Brain (organoid and tissue), 16 donors: ENCODE measurements at places on chromosomes 16 and 17.

GRCh38 chr16:29995324-29995910, at the start of gene HIRIP3:
Gene HIRIP3, minus strand, starts transcription at chr16:29995617. Its CDS starts 12 bp downstream, at chr16:29995605.
- DNase-seq, result peak; percentile 96

DNA sequence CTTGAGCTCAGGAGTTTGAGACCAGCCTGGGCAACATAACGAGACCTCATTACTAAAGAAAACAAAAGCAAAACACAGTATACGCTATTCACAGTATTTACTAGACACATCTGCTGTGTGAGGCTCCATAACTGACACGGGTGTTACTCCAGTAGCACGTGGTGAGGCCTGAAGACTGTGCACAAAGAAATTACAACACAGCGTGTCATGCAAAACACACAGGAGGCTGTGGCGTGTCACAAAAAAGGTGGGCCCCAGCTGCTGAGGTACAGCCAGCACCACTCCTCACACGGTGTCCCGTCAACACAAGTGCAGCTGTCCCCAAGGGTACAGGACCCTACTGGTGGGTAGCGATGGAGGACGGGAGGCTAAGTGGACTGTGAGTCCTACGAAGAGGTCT, 2.7 kb downstream of the CYBC1 start:
- no peak for DNase-seq

DNA sequence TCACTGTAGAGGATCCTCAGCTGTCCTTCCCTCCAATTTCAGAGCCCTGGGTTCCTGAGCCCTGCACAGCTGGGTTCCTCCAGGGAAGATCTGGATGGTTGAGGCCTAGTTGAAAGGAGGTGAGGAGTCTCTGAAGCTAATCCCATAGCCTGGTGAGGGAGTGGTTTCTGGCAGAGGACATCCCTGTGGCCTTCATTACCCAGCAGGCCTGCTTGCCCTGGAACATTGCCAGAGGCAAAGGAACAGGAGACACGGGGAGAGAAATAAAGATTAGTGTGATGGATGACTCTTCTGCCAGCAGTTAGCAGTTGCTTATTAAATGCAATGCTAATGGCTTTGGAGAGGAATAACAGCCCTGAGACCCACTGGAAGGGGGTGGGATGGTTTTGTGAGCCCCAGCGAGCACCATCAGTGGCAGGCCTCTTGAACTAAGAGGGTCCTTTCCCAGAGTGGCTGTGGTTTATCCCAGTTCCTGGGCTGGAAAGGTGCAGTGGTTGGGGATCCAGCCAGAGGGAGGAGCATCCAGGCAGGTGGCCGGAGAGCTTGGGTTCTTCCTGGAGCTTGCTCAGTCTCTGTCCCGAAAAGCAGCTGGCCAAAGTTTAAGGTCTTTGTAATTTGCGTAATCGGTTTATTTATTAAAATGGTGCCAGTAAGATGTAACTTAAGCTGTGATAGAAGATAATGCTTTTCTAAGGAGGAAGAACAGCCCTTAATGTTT, 209.7 kb downstream of the CCDC182 start:
- no peak for DNase-seq

DNA sequence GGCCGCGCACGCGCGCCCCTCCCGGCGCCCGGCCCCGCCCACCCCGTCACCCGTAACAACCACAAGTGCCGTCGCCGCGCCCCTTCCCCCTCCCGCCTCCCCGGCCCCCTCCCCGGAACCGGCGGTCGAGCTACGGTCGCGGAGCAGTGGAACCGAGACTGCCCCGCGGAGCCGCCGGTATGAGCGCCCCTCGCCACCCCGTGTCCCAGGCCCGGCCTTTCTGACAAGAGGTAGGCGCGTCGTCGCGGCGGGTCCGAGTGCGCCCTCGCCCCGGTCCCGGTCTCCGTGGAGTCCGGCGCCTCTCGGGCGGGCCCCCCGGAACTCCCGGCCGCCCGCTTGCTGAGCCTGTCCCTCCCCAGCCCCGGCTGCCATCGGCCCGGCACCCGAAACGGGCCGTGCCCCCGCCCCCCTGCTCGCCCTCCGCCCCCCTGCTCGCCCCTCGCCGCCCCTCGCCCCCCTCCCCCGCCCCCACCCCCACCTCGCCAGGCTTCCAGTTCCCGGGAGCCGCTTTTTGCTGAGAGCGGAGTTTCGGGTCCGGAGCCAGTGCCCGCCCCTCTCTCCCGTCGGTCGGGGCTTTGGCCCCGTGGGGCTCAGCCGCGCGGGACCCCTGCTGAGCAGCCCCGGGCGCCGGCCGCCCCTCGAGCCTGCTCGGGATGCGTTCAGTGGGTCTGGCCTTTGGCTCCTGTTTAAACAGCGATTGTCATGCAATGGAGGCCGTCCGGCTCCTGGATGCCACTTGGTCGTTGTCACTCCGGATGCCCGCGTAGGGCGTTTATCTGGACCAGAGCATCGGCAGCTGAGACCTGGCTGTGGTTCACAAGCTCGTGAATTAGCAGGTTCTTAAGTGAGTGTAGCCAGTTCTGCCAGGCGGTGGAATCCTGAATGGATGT, at the start of gene SEC14L1:
Gene SEC14L1, plus strand, starts transcription at position 92 of the 890 bp plus-strand sequence. CDS start 2,628 bp downstream, outside the sequence.
- DNase-seq, result peak; percentile 36

GRCh38 chr17:7636163-7636562, 6.2 kb downstream of the SHBG start:
- DNase-seq, result no peak

DNA sequence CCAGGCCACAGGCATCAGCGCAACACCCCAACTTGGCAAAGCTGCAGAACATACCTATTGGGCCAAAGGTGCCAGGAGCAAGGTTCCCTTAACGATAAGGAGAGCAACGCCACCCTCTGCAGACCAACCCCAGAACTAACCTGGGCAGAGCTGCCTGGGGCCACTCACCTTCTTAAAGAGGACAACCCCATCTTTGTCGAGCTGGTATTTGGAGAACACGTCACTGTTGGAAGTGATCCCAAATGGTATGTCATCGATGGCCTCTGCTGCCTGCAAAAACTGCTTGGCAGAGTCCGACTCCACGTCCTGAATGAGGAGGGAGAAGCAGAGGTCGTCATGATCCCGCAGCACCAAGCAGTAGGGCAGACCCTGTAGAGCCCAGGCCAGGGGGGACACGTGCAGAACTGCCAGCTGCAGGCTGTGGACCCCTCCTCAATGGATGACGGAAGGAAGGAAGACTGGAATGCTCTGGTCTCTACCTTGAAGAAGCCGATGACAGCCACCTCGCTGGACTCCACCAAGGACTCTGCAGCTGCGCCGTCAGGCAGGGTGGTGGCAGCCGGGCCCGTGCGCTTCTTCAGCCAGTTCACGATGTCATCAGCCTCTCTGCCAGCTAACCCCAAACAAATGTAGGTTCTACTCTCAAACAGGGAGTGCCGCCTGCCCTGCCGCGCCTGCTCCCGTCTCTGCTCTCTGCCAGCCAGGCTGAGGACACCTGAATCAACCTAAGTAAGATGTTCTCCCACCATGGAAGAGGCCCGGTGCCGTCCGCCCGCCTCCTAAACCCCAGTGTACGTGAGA, 5.2 kb downstream of the P4HB start:
- DNase-seq, result no peak

DNA sequence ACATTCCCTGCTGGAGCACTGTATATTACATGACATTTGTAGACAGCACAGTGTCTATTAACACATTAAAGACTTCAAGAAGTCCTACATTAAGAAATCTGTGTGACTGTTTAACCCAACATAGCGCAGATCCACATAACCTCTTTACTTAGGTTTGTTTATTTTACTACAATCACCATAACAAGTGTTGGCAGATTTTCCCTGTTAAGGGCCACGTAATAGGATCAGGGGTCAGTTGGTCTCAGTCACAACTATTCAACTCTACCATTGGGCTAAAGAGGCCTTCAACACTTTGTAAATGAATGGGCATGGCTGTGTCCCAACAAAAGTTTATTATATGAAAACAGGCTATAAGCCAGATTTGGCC, 51.3 kb upstream of the ADORA2B start:
- DNase-seq, result no peak

GRCh38 chr17:28763804-28764266, 20.0 kb downstream of the TRAF4 start:
- DNase-seq, result peak; percentile 76

DNA sequence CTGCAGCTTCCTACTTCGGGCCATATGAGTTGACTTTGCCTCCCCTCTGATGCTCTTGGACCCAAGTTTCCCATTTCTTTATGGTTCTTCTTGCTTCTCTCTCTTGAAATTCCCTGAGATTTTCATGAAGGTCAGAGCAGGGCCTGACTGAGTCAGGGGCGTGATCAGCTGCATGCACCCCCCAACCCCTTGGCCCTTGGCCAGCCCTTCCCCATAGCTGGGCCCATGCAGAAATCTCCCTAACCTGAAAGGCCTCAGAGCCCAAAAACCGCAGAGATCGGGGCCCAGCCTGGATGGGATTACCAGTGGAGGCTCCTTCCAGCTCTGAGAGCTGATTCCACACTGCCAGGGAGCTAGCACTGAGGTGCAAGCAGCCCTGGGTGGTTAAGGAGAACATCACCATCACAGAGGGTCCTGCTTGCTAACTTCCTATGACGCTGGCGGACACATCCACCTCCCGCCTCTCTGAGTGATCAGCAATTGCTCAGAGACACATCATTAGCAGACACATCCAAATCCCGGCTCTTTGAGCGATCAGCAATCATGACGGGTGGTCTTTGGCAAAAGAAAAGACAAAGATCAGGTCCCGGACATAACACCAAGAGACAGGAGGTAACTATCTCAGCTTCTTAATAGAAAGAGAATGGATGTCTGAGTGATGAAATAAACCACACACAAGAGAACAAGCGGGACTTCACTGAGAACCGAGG, 161.5 kb downstream of the C16orf78 start:
- no peak for DNase-seq

DNA sequence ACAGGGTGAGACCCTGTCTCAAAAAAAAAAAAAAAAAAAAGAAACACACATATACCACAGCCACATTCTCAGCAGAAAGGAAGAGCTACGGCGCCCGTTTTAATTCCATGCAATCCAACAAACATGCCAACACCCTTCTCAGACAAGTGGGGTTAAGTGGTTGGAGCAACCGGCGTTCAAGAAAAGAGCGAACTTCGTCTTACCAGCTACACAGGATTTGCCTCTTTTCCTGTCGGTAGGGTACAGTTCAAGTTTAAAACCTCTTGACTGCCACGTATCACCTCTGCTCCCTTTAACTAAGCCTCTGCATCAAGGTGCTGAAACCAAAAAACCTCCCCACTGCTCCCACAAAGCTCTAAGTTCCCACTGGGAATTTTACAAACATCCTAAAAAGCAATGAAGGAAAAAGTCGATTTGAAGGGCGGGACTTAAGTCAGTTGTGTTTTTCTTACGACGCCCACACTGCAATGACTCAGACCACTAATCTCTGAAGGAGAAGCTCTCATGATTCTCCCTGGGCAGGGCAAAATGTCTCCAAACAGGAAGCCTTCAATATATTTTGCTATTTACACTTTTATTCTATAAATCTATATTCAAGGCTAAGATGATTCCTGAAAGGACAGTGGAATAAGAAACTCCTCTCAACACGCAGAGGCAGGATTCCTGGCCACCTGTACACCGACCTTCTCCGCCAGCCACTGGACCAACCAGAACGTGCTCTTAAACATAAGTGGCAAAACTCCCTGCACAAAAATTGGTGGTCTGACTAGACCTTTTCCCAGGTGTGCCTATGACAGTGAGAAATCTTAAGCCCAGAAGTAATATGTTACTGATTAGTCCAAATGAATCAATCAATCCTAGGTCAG, 18.8 kb downstream of the SRP68 start:
- DNase-seq, result no peak

- no peak for DNase-seq
Observed at GRCh38 chr17:2266045-2266864, 37.3 kb downstream of the SMG6 start.

DNA sequence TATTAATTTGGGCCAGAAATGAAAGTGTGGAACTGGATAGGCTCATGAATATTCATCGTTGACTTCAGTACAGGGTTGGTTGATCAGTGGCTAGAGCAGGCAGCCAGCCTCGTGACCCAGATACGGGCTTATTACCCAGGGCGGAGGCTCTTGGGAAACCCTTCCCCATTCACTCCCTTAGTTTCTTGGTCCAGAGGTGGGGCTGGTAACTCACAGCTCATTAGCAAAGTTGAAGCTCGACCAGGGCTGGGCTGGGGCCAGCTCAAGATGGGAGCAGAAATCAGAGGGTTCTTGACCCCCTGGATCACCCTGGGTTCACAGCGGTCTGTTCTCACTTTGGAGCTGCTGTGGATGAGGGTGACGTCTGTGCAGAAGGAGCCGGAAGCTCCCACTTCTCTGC, 44.6 kb upstream of the GSE1 start:
- DNase-seq, result no peak

- DNase-seq, result no peak
Observed at GRCh38 chr16:67164599-67165061, at the start of gene HSF4. Gene HSF4, plus strand, starts transcription at chr16:67164745. Its CDS starts 67 bp downstream, at chr16:67164812.

DNA sequence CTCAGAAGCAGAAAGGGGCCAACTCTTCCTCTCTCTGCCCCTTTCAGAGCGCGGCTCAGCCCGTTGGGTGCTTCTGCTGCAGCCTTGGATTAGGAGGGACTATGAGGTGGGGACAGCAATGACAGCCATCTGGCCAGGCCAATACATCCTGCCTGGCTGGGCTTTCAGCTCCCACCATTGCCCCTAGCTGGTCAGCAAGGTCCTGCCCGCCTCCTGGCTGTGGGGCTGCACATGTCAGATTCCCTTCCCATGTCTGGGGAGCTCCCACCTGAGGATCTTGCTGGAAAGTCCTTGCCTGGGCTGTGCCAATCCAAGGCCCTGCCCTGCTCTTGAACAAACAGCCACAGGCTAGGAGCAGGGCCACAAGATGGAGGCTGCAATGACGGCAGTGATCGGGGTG, 8.3 kb downstream of the TRIM65 start:
- DNase-seq, result no peak

- DNase-seq, result no peak
Observed at GRCh38 chr17:20213449-20213848, 204.3 kb downstream of the SPECC1 start.

- DNase-seq, result no peak
Observed at GRCh38 chr16:55149622-55150021, 174.4 kb upstream of the IRX6 start.

- no peak for DNase-seq
Observed at GRCh38 chr17:31327534-31328159, 6.2 kb upstream of the EVI2A start.

- DNase-seq, result no peak
Observed at GRCh38 chr17:59890720-59891119, 2.0 kb downstream of the TUBD1 start.

GRCh38 chr16:88328313-88328980, 54.3 kb upstream of the ZNF469 start:
- no peak for DNase-seq

DNA sequence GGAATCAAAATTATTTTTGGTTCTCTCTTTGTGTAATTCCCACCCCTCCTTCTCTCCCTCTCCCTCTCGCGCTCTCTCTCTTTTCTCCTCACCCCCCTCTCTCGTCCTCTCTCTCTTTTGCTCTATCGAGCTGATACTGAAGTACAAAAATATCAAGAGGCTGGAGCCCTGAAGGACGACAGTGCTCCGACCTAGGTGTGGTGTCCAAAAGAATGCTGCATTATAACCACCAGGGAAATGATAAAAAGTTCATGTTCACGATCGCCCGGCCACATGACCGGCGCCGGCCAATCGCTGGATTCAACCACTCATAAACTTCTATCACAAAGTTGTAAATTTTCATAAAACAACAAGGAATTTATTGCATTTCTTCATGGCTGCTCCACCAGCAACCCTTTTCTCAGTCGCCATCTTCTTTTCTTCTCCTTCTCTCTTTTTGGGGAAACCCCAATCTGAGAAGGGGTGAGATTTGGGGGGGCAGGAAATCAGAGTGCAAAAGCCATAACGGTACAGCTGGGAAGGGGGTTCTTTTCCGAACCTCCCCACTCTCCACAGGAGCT, at the start of gene HOXB6:
Gene HOXB6, minus strand, starts transcription at position 217 of the 560 bp plus-strand sequence. CDS start 6,836 bp downstream, outside the sequence.
- no peak for DNase-seq

GRCh38 chr16:85856585-85856984, 42.4 kb upstream of the IRF8 start:
- DNase-seq, result no peak

- no peak for DNase-seq
Observed at GRCh38 chr16:56277075-56277474, 85.8 kb downstream of the GNAO1 start.
